Renal cortex interstitium (tissue), 15 donors: ENCODE measurements at places on chromosomes 4 and X. TPM values are rescaled to one million over a fixed set of nuclear protein-coding genes. Genes with fewer than 3 reads are reported as not detected.

The IGSF1 gene
- polyA plus RNA-seq, result 23.6 TPM

The NOX1 gene
- polyA plus RNA-seq, result 0.90 TPM

The GPM6B gene
- polyA plus RNA-seq, result 21.8 TPM

The LINC00632 gene
- polyA plus RNA-seq, result 5.0 TPM

The TRO gene
- 115 TPM for polyA plus RNA-seq

The GNRHR gene
- 0.54 TPM for polyA plus RNA-seq

The CLNK gene
- polyA plus RNA-seq, result 1.5 TPM

The BANK1 gene
- 2.9 TPM for polyA plus RNA-seq

DNA sequence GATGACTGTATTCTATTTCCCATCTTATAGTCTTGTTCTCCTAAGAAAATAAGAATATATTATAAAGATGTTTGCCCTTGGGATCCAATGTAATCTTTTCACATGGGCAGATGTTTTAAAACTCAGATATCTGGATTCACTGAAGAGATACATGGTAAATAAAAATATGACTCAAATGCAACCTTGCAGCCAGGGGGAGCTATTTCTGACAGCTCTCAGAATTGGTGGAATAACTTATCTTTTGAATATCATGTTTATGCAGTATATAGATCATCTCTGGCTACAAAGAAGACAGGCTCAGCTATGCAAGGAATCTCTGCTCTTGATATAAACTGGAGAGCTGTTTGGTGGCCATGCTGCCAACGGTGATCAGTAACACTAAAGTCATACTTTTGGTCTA is 274.7 kb downstream of the GLUD2 start:
- no peak for DNase-seq

DNA sequence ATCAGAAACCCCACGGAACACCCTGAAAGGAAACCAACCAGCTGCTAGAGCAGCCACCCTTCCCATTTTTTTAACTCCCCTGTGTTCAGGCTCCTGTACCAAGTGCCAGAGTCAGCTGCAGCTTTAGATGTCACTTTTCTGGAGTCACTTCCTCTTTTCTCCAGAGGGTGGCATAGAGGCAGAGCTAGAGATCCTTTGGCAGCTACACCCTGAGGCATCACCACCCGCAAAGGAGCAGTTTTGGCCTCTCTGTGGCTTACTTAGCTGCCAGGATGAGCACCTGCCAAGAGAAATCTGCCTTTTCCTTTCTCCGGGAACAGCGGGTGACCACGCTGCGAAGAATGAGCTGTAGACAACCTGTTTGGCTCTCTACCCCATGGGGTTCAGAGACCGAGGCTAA is 58.0 kb upstream of the CHRDL1 start:
- no peak for DNase-seq

- peak; percentile 3 for DNase-seq
Observed at GRCh38 chrX:43500246-43500645, 155.9 kb upstream of the MAOA start.

- no peak for DNase-seq
Observed at GRCh38 chr4:17309567-17310268, 202.2 kb downstream of the QDPR start.

- DNase-seq, result no peak
Observed at GRCh38 chrX:68249401-68249831, 183.9 kb downstream of the OPHN1 start.

DNA sequence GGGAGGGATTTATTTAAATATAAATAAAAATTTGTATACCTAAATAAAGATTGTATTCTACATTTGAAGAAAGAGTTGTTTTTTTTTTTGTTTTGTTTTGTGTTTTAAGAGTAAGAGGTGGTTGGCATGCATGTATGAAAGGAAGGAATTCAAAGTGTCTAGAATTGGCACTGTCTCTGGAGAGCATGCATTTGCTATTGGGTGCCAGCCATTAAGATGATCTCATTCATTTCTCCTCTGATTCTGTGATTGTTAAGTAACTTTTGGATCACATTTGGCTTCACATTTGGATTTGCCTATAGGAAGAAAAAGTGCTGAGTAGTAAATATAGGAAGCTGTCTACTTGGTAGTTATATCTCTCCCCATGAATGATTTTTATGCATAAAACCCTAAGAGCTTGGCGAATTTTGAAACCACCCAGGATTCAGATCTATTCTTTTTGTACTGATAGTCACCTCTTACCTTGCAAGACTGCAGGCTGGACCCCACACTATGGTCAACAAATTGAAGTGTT is 7.8 kb upstream of the BOD1L1 start:
- no peak for DNase-seq

GRCh38 chrX:150736475-150736874 is 43.3 kb downstream of the MTMR1 start:
- no peak for DNase-seq

GRCh38 chr4:37981425-37981824 is 21.2 kb downstream of the PTTG2 start:
- DNase-seq, result no peak

- no peak for DNase-seq
Observed at GRCh38 chrX:135315864-135316263, 6.6 kb downstream of the ETDC start.

DNA sequence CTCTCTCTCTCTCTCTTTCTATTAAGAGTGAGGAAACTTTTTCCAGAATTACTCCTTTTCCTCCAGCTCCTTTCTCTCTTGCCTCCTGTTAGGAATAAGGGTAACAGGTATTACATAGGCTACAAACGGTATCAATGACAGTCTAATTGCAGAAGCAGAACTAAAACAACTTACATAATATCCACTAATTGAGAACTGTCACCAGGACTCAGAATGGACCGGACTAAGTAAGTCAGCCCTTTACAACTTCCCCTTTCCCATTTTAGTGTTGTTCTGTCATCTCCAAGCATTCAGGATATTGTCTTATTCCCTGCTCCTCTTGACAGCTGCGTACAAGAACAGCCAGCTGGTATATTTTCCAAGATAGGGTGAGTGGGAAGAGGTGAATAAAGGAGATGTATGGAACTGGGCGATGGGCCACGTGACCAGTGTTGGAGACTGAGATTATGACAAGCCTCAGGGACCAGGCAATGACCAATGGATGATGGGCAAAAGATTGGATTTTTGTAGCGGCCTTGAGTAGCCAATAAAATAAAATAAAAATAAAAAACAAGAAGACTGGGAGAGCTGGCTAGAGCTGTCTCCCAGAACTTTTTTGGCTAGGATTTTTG is 2.3 kb upstream of the FNIP2 start:
- no peak for DNase-seq

DNA sequence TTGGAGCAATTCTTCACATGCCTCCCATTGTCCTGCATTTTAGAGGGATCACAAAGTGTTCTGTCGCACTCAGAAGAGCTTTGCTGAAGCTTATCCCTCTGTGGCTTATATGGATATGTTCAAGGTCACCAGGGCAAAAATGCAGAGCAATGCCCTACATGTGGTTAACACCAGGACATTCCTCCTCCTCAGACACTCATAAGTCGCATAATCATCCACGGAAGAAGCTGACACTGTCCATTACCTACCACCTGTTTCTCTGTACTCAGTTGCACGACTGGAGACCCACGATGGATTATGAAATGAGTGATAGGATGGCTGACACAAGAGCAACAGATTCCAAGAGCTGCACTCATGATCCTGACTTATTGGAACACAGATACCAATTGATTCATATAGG is 68.7 kb upstream of the PRDX4 start:
- DNase-seq, result no peak

- no peak for DNase-seq
Observed at GRCh38 chr4:7539659-7540058, 104.9 kb upstream of the PSAPL1 start.

DNA sequence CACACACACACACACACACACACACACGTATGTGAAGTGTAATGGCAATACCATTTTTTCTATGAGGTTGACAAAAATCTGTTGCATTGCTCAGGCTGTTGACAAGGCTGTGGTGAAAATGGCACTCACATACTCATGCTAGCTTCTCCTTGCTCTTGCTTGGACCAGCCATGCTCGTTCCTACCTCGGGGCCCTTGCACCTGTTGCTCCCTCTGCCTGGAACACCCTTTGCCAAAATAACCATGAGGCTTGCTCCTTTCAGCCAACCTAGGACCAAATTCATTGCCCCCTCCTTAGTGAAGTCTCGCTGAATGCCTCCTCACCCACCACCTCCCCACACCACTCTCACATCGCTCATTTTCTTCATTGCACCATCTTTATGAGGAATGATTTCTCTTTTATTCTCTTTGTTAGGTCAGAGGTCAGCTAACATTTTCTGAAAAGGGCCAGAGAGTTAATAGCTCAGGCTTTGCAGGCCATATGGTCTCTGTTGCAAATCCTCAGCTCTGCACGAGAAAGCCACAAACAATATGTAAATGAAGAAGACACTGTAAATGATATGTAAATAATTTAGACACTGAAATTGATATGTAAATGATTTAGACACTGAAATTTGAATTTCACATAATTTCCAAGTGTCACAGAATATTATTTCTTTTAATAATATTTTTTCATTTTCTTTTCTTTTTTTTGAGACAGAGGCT is 13.3 kb downstream of the SLC38A5 start:
- no peak for DNase-seq

DNA sequence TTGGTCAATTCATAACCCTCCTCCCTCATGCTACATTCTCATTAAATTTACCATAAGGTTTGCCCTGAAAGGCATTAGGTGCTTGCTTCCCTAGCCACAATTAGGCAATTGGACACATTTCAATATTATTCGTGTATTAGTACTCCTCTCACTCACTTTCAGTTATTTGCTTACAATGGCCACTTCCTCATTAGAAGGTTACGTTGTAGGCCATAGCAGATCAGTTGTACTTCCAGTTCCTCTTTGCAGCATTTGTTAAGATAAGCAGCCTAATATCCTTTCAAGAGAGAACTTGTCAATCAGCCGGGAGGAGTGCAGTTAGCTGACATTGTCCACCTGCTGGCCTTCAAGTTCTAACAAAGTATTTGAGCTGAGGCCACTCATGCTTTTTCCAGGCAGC is 1017.2 kb downstream of the PCDH7 start:
- no peak for DNase-seq

DNA sequence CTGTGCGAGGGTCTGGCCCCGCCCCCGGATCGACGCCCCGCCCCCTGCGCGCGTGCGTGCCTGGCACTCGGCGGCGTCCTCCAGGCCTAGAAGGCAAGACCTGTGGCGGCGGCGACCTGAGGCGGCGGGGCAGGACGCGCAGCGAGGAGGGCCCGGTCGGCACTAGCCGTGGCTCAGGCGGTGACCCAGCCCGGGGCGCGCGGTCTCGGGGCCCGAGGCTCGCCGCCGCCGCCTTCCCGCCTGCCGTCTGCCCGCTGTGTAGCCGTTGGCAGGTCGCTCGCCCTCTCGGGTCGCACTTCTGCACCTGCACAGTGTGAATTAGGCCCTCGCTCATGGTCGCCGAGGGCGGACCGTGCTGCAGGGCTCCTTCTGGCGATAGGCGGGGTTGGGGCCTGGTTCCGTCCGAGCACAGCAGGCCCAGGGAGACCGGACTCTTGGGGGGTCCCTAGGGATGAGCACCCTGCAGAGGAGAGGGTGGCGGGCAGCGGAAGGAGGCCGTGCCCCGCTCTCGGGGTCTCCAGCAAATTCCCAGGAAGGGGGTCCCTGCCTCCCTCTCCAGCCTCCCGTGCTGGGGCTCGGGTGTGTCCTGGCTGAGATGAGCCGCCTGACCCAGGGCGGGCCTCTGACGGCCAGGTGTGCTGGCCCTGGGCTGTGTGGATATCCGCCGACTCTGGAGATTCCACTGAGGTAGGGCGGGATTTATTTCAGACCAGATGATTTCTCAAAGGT is 557 bp upstream of the FAM53A start:
- peak; percentile 15 for DNase-seq
